ENCODE measurements at places on chromosomes 6 and 20.

- DNase-seq, result no peak
Observed at GRCh38 chr6:31379850-31380249, 22.9 kb upstream of the HLA-B start.

DNA sequence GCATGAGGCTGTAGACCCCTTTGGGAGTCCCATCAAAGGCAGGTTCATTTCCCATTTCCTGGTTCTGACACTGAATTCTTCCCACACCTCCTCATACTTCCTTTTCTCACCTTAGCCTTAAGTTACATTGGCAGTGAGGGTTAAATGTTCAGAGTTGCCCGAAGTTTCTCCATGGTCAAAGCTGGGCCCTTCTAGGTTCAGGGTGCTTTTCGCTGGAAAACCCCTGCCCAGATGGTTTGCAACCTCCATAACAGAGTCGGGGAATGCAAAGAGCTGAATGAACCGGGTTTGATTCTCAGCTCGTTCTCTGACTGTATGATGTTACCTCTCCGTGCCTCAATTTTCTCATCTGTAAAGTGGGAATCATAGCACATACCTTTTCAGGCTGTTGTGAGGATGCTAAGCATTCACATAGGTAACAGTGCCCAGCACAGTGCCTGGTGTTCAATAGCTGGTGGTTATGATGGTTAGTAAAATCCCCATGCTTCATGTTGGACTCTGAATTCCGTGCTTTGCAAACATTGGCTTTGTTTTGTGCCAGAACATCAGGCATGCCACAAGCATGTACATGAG is 149.8 kb downstream of the NFATC2 start:
- DNase-seq, result no peak

- DNase-seq, result no peak
Observed at GRCh38 chr20:59634435-59635005, 30.2 kb downstream of the PHACTR3 start.

GRCh38 chr20:57574954-57575353 is 14.0 kb downstream of the PCK1 start:
- DNase-seq, result no peak

DNA sequence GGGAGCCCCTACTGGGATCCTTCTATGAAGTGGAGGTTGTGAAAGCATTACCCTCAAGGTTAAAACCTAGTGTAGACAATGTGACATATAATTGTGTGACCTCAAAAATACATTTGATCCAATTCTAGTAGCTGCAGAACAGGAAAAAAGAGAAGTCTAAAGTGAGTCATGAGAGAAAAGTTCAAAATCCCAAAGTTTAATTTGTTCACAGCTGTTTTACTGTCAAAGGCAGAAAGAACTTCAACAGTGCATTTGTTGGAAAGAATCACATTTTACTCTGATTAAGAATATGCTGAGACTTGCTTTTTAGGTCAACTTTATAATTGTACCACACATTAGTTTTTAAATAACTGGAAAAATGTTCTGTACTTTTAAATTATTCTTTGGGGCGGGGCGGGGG is 1027.4 kb upstream of the FLRT3 start:
- DNase-seq, result no peak

- DNase-seq, result no peak
Observed at GRCh38 chr20:42961771-42962170, 227.9 kb downstream of the PTPRT start.
